NCI-H2029 treated with DMSO at 0.1 percent for 48 hours (cell line): ENCODE measurements at places on chromosomes 16 and 17.

- DNase-seq: peak; percentile 61
Observed at GRCh38 chr17:78140169-78141051, 5.8 kb upstream of the C17orf99 start.

DNA sequence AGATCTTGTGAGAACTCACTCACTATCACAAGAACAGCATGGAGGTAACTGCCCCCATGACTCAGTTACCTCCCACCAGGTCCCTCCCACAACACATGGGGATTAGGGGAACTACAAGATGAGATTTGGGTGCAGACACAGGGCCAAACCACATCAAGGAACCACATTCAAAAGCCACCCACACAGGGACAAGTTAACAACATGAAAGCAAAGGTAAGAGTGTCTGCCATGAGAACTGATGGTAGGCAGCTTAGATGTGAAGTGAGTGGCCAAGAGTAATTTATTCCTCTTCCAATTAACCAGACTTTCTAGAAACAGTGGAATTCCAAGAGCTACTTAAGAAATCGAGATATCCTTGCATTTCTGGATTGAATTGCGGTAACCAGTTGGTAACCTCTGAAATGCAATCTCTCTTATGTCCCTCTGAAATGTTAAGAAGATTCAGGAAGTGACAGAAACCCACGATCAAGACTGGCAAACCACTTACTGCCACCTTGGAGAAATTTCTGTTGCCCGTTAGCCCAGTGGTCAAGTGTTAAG is 167.4 kb upstream of the CACNG5 start:
- DNase-seq: no peak

GRCh38 chr17:71741836-71742235 is 379.0 kb upstream of the SOX9 start:
- DNase-seq: no peak

- DNase-seq: no peak
Observed at GRCh38 chr17:16314189-16314588, 39.1 kb downstream of the CENPV start.

- no peak for DNase-seq
Observed at GRCh38 chr17:5943232-5943631, 126.9 kb upstream of the WSCD1 start.

DNA sequence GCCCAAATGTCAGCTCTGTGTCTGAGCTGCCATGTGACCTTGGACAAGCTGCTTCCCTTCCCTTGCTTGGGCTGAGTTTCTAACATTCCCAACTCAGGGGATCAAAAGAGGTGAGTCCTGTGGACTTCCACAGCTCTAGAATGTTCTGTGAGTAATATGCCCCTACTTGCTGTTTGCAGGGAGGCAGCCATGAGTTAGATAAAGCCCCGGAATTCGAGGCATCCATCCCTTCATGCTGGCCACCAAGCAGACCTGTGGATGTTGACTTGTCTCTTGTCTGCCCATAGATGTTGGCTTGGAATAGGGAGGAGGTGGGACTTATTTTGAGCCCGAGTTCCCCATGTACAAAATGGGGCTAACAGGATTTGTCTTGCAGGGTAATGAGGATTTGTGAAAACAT is 36.2 kb downstream of the KSR1 start:
- DNase-seq: no peak

GRCh38 chr16:21026846-21027245 is 123.8 kb downstream of the DNAH3 start:
- DNase-seq: no peak
